ENCODE measurements at places on chromosomes 7 and 10.

GRCh38 chr10:917416-917720, 14.1 kb downstream of the LARP4B start:
- DNase-seq: no peak

DNA sequence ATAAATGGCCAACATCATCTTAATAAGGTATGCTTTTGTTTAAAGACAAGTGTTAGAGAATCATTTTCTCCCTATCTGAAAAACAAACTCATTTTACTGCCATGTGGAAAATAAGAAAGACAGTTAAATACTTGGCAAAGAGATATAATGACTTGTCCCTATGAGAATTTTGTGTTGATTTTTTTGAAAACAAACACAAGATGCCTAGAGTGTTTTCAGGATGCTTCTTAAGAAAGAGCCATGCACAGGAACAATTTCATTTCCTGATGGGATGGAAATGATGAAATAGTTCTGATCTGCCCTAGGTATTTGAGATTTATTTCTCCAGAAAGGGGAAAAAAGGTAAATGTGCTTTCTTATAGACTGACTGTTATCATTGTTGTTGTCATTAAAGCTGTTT, 237.5 kb upstream of the GNAI1 start:
- DNase-seq: no peak

- peak; percentile 53 for DNase-seq
Observed at GRCh38 chr7:3043544-3044371, at the start of gene CARD11. TSS of gene CARD11 (minus strand) at chr7:3043867. CDS start at chr7:2958506, 85,361 bp downstream.

- no peak for DNase-seq
Observed at GRCh38 chr10:26015092-26015491, 81.1 kb downstream of the MYO3A start.

DNA sequence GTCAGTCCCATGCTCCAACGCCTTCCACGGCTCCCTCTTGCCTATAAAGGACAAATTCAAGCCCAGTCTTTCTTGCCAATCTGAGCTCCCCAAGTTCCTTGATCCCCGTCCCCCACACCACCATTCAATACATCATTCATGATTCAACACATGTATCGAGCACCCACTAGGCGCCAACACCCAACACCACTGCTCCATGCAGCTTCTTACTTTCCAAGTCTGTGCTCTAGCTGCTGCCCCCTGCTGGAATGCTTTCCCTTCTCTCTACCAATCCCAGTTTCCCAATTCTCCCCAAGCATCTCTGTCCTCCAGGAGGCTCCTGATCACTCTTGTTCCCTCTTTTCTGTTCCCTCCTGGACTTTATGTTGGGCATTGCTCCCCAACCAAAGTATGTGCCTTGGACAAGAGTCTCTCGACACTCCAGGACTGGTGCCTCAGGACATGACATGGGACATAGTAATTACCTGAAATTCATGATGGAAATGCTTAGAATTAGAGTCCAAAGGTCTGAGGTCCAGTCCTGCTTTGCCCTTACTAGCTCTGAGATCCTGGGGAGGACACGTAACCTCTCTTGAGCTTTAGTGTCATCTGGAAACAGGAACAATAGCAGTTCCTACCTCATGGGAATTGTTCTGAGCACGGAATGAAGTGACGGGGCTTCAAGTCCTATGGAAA, 172.7 kb downstream of the NEURL1 start:
- no peak for DNase-seq

- no peak for DNase-seq
Observed at GRCh38 chr10:11010582-11010981, 7.1 kb upstream of the CELF2 start.

- no peak for DNase-seq
Observed at GRCh38 chr7:66403564-66403963, 198.4 kb downstream of the TPST1 start.

GRCh38 chr10:42960991-42961795, 115.7 kb upstream of the RET start:
- DNase-seq: no peak

GRCh38 chr7:26227987-26228386, 26.4 kb downstream of the CBX3 start:
- no peak for DNase-seq

- no peak for DNase-seq
Observed at GRCh38 chr10:6383096-6383812, 180.5 kb downstream of the PFKFB3 start.

DNA sequence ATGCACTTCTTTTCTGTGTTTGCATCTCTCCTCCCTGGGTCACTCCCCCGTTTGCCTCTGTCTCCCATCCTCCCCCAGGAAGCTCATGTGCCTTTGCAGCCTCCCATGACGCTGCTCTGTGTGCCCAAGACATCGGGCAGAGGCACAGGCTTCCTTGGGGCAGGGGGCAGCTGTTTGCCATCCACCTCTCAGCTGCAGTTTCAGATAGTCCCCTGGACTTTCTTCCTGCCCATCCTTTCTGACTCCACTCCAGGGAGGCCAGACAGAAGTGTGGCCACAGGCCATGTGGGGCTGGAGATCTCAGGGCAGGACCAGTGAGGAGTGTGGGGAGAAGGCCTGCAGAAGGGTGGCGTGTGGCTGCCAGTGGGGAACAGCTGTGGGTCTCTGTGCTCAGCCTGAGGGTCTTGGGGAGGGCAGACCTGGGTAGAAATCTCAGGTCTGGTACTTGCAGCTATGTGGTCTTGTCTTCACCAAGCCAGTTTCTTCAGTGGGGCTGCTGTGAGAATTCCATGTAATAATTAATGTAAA, 10.6 kb upstream of the SAMD8 start:
- DNase-seq: no peak

- no peak for DNase-seq
Observed at GRCh38 chr10:93515071-93516005, 18.9 kb downstream of the CEP55 start.

DNA sequence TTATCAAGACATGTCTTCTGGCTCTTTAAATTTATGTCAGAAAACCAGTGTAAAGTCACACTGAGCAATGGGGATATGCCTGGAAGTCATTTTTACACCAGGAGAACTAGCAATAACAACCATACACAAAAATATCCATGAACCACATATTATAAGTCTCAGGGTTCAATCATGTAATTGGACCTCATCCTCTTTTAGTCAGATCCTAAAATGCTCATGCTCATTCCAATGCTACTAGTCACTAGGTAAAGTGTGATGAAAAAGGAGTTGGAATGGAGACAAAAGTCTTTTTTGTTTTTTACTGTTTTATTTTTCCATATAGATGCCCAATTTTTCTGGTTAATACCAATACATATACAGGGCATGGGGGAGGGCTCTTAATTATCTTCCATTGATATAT, 306.1 kb downstream of the DGKB start:
- no peak for DNase-seq

Measured in activated CD4-positive, CD25-positive, alpha-beta regulatory T cell treated with anti-CD3 and anti-CD28 coated beads, Interleukin-2, amount 50 U/mL, for 72 hours (primary cell).